ENCODE measurements at places on chromosomes 3 and 15.
A peak's percentile ranks its signal among the peaks of the same experiment; 100 is the strongest.

DNA sequence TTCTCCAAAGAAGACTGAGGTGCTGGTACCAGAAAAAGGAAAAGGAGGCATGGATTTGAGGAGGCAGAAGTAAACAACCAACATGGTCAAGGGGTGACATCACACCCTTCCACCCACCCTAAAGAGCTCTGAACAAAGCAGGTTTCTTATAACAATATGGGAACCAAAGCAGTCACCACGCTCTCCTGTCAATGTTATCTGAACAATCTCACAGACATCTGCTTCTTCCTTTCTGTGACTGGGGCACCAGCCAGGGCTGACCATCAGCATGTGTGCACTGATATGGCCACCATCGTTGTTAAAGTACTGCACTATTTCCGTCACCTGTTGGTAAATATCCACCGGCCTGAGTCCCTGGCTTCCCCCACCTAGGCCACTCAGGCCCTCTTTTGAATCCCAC, 252.9 kb downstream of the SHQ1 start:
- no peak for DNase-seq

GRCh38 chr3:50994537-50994936, 319.8 kb downstream of the DOCK3 start:
- DNase-seq, result no peak

GRCh38 chr3:126478581-126479310, 3.1 kb upstream of the ZXDC start:
- no peak for DNase-seq

DNA sequence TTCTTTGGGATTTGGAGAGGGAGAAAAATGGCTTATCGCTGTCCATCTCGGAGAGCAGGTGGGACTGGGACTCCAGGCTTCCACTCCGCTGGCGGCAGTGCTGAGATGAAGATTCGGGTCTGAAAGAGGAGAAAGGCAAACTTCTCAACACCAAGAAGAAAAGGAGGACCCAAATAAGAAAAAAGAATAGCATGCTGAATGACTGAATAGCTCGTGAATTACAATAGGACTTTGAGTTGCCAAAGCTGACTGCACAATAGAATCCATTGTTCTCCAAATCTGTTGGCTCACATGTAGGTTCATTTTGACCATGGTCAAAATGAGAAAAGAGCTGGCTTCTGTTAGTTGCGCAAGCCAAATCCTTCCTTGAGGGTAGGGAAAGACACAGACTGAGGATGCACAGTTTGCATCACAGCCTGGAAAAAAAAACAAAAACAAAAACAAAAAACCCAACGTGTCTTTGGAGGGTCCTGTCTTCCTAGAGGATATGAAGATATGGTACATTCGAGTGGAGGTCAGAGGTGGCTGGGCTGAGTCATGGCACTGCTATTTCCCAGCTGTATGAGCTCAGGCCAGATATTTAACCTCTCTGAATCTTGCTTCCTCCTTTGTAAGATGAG, 59.3 kb upstream of the LMOD3 start:
- DNase-seq, result peak; percentile 59

DNA sequence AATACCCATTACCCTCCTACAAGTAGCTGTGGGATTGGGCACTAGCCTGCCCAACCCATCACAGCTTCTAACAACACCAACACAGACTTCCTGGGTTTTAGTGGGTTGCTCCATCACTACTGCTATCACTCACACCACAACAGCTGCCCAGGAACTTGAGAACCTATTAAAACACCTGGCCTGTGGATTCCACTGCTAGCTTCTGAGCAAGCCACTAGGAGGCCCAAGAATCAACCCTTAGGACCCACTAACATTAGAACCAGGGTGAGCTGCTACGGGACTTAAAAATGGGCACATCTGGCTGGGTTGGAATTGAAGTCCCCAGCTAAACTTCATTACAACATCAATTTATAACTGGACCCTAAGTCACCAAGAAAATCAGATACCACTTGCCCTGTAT, 113.2 kb upstream of the TP63 start:
- DNase-seq, result no peak

DNA sequence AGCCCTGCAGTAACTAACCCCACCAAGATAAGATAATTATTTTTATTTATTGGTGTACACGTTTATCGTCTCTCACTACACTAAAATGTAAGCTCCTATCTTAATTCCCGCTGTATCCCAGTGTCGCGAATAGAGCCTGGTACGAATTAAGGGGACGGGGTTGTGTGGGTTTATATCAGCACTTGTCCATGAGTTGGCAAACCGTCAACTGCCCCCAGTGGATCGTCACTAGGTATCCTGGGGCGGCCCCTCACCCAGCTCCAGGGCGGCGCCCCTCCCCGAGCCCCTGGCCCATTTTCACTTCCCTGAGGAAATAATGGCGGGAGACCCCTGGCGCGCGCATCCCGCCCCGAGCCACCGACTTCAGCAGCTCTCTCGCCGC, 465 bp downstream of the RUVBL1 start:
- no peak for DNase-seq

GRCh38 chr3:108283006-108283405, 13.3 kb upstream of the HHLA2 start:
- DNase-seq, result peak; percentile 32

DNA sequence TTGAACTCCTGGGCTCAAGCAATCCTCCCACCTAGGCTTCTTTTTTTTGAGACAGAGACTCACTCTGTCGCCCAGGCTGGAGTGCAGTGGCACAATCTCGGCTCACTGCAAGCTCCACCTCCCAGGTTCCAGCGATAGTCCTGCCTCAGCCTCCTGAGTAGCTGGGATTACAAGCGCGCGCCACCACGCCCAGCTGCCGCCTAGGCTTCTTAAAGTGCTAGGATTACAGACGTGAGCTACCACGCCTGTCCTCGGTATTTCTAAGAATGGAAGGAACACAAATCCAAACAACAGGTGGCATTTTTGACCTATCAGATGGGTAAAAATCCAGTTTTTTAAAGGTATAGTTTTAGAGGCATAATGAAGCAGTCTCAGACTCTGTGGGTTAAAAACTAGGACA, 113.8 kb downstream of the ANP32A start:
- DNase-seq, result no peak

Data from fibroblast of skin of right quadriceps (primary cell).